ENCODE measurements at places on chromosomes 3 and 15.

DNA sequence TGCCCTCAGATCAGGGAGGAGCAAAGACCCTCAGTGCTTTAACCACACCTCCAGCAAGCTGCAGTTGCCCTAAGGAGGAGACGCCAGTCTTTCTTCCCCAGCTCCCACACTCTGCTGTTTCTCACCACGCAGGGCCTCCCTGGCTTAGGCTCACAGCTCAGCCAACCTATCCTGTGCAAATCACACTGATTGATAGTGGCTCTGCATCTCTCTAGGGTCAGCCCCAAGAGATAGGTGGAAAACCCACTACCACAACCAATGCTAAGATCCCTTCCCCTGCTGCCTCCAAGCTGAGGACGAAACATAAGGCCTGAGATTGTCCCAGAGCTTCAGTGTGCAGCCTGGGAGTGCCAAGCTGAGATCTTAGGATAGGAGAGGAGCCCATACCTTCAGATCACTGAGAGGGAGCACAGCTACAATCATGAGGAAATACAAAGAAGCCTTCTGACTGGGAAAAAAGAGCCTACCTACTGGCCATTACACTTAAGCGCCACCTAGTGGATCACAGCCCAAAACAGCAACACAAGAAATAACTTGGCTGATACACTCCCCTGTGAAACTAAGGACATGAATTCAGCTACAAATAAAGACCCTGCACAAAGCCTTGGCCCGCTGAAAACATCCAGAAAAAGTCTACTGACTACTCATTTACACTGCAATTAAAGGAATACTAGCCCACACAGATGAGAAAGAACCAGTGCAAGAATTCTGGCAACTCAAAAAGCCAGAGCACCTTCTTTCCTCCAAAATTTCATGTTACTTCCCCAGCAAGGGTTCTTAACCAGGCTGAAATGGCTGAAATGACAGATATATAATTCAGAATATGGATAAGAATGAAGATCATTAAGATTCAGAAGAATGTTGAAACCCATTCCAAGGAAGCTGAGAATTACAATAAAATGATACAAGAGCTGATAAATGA, 271.5 kb upstream of the DCBLD2 start:
- no peak for DNase-seq

DNA sequence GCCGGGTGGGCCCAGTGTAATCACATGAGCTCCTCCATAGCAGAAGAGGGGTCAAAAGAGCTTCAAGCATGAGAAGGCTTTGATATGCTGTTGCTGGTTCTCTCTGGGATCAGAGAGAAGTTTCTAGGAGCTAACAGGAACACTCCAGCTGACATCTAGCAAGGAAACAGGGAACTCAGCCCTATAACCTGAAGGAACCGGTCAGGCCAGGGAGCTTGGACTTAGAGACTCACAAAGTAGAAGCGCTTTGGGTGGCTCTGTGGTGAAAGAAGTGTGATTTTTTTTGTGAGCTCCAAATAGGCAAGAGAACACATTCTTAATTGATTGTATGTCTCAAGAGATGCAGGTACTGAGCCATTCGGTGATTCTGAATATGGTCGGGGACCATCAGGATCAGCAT, 26.2 kb upstream of the EPHB1 start:
- peak; percentile 13 for DNase-seq

DNA sequence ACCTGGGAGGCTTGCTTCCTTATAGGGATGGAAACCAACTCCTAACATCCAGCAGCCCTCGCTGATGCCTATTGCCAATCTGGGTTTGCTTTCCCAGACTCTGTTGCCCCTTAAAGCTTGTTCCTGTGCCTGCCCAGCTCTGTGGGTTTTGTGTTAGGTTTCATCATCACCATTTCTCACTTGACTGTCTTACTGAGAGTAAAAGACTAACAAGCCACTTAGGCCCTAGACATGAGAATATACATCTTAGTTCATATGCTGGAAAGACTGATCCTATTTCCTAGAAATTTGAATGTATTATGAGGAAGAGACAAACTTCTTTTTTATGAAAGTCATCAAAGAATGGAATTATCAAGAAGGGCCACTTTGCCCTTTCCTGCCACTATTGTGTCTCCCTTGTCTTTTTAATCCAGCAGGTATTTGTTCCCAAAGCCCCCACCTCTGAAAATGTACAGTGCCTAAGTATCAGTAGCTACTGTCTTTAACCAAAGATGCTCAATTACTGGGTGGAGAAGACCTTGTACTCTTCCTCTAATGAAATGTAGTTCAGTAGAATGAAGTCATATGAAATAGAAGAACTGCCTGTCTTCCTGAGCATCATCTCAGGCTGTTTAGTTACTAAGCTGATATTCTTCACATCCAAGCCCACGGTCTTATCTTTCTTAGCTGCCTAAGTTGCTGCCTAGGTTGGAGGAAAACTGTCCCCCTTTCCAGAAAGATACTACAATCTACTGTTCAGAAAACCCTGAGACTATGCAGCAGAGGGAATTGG, 59.8 kb upstream of the ZPLD1 start:
- no peak for DNase-seq

DNA sequence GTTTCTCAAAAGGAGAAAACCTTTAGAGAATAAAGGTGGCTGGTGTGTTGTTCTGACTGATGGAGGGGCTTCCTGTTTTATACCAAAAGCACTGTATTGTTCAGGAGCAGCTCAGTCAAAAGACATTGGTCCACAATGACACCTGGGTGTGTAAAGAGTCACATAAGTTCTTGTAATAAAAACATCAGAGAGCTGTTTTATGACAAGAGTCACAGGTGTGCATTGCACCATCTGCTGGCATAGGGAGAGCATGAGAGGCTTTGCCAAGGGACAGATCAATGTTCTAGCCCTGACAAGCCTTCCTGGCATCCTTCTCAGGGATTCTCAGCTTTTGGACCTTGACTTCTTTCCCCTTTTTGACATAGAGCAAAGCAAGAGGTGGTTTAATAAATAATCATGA, 20.4 kb downstream of the ARPP21 start:
- DNase-seq = no peak

DNA sequence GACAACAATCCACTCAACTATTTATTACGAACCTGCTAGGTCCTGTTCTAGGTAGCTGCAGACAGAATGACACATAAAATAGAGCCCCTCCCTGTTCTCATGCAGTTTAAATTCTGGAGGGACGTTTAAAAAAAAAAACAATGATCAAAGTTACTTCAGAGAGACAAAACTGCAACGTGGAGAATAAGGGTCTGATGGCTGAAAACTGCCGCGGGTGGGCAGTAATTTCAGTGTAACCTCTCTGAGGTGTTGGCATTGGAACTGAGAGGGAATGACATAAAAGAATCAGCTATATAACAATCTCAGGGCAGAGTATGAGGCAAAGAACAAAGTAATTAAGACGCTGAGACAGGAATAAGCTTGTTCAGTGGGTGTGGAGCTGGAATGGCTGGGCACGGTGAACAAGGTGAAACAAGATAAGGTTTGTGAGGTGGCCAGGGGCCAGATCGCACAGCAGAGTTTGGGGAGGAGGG, 19.5 kb downstream of the TBL1XR1 start:
- no peak for DNase-seq

- DNase-seq = peak; percentile 19
Observed at GRCh38 chr15:27757052-27757451, 342.1 kb downstream of the OCA2 start.

- no peak for DNase-seq
Observed at GRCh38 chr3:156675830-156676767, 1.7 kb downstream of the TIPARP start.

DNA sequence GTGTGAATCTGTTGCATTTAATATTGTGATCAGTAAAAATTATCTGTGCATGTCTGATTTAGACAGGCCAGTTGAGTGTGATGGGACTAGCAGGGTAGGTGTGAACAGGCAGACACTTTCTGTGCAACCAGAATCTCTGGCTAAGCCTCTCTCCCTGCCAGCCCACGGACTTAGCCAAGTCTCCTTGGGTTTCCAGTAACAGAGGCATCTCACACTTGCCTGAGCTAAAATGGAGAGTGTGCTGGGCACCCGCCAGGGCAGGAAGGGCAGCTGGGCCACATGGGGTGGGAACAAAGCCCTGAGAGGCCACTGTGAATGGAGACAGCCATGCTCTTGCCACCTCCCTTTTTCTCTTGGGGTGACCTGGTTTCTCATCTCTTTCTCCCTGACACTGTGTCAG, 12.5 kb upstream of the RPS27L start:
- DNase-seq = peak; percentile 35

GRCh38 chr3:98530676-98531075, 1.1 kb upstream of the GPR15 start:
- no peak for DNase-seq

DNA sequence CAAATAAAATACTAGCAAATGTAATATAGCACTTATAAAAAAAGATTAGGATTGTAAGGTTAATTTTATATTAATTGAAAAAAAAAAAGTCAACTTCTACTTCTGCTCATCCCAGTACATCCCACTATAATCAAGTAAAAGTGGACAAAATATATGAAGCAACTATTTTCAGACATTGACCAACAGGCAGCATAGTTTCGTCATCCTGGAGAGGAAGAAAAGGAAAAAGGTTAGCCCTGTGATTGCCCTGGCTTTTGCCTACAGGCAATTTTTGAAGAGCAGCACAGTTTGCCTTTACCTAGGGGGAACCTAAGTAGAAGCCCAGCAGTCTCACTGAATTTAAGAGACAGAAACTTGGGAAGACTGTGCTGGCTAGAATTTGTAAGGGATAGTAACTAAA, 52.2 kb upstream of the ACTC1 start:
- no peak for DNase-seq

GRCh38 chr15:62469478-62469873, 304.4 kb upstream of the C2CD4B start:
- DNase-seq = no peak

DNA sequence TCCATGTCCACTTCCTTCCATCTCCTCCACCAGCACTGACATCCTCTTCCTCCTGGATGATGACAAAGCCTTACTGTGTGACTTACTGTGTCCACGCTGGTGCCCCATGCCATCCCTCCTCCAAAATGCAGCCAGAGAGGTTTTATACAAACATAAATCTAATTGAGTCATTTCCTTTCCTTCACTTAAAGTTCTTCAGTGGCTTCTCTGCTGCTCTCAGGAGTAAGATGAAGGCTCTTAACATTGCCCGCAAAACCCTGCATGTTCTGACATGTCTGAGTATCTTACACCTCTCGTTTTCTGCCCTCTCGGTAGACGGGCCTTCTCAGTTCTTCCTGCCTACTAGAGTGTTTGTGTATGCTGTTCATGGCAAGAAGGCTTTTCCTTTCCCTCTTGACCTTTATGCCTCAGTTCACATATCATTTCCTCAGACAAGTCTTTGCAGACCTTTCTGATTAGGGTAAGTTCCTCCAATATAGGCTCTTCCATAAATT, 175.5 kb downstream of the CFAP20DC start:
- no peak for DNase-seq

- no peak for DNase-seq
Observed at GRCh38 chr15:99324082-99324620, 72.9 kb downstream of the LRRC28 start.

GRCh38 chr3:125116311-125117080, 60.7 kb upstream of the HEG1 start:
- no peak for DNase-seq

DNA sequence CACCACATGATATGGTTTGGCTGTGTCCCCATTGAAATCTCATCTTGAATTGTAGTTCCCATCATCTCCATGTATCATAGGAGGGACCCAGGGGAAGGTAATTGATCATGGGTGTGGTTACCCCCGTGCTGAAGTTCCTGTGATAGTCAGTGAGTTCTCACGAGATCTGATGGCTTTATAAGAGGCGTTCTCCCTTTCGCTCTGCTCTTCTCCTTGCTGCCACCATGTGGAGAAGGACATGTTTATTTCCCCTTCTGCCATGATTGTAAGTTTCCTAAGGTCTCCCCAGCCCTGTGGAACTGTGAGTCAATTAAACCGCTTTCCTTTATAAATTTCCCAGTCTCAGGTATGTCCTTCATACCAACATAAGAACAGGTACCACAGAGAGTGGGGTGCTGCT, 21.9 kb downstream of the OSTN start:
- no peak for DNase-seq

- DNase-seq = no peak
Observed at GRCh38 chr3:107870096-107870495, 220.7 kb downstream of the CD47 start.

DNA sequence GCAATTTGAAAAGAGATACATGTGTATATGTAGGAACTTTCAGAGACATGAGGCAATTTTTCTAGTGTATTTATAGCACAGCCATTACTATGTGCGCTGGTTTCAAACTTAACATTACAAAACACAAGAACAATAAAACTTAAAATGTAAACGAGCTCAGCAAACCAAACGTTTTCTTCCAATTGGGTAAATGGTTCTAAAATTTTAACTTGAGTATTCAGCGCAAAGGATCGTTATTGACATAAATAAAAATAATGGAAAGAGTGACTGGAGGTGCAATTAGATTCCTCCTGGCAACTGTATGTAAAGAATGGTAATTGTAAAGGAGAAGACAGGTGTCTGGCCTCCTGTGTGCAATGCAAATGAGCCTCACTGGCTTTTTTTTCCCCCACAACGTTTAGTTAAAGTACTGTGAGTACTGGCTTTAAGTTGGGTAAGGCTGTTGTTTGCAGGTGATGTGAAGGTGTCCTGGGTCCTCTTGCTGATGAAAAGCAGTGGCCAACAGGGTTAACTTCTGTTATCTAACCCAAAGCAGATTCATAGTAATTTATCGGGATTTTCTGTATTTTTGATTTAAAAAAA, 14.1 kb upstream of the GADL1 start:
- DNase-seq = no peak

GRCh38 chr15:31727612-31728011, 302.7 kb upstream of the CHRNA7 start:
- no peak for DNase-seq

DNA sequence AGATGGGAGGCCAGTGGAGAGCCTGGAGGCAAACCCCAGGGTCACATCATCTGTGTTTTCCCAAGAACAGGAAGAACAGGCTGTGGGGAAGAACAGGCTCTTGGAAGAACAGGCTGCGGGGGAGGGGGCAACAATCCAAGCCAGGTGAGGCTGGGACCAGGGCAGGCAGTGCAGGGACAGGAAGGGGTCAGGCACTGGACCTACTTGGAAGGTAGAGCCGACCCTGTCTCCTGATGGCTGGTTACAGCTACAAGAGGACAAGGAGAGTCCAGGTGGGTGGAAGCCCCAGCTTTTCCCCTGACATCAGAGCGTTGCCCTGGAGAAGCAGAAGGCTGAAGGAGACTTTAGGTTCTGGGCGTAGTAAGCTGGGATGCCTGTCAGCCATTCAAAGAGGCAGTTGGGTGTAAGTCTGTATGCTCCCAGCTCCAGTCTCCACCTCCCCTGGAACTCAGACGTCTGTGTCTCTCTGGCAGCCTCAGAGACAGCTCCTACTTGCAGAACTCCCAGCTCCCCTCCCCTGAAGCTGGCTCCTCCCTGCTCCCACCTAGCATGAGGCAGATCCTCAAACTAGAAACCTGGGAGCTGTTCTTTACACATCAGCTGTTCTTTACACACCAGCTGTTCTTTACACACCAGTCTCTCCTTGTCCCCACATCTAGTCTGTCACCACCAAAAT, 130.9 kb downstream of the DNAJB8 start:
- DNase-seq = no peak

- DNase-seq = no peak
Observed at GRCh38 chr3:15102256-15102655, 3.3 kb upstream of the RBSN start.

GRCh38 chr3:7518026-7518425, 657.1 kb downstream of the GRM7 start:
- no peak for DNase-seq

GRCh38 chr3:86420990-86421739, 569.8 kb downstream of the VGLL3 start:
- DNase-seq = no peak

Data from H1 (cell line).